Fibroblast of upper back skin (primary cell): ENCODE measurements at places on chromosomes 5 and 9.
A peak's percentile ranks its signal among the peaks of the same experiment; 100 is the strongest.

DNA sequence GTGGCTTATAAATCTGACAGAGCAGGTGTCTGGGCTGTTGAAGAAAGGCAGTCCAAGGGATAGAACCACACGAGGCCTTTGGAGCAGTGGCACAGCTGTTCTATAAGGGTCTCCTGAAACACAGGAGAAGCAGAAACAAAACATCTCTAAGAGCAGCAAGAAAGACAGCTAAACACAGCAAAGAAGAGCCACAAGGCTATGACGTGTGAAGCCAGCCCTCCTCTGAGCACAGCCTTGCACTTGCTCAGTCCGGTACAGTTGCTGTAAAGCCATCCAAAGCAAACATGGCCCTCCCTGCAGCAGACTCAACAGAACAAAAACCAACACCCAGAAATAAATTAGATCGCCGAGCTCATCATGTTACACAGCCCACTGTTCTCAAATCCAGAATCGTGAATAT is 2.6 kb upstream of the GZMK start:
- DNase-seq: no peak

DNA sequence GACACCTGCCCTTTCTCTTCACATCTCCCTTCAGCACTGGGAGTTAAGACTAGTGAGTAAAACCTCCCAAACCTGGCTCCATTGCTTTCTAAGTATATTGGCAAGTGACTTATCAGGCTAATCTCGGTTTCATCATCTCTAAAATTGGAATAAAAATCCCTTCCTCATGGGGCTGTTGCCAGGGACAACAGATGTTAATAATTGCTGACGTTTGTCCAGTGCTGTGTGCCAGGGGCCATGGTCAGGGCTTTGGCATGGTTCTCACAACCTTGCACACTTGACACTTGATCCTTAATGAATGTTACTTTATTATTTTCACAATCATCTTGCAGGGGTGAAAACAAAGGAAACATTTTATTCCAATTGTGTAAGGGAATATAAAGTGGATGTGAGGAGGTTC is 1262.0 kb upstream of the WWC1 start:
- no peak for DNase-seq

DNA sequence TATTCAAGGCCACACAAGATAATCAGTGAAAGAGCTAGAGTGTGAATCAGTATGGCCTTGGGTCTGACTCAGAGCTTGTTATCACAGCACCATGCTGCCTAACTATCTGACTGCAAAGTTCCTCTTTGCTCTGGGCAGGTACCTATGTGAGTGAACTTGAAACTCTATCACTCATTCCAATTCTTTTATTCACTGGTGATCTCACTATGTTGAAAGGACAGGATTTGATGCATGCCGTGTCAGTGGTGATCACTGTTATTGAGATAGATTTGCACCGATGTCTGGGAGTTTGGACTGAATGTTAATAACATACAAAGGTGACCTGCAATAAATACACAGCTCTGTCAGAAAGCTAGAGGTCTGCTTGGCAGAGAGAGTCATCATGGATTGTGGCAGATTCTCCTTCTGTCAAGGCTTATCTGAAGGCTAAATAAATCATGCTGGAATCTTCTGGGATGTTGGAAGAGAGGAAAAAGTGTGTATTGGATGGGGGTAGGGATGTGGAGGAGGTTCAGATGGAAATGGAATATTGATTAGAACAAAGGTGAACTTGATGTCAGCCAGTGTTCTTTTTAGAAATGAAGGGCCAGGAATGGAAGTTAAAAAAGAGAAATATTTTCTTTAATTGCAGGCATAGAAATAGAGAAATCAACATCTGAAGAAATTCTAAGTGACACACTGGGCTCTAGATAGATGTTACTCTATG is 91.8 kb upstream of the TNC start:
- peak; percentile 81 for DNase-seq

DNA sequence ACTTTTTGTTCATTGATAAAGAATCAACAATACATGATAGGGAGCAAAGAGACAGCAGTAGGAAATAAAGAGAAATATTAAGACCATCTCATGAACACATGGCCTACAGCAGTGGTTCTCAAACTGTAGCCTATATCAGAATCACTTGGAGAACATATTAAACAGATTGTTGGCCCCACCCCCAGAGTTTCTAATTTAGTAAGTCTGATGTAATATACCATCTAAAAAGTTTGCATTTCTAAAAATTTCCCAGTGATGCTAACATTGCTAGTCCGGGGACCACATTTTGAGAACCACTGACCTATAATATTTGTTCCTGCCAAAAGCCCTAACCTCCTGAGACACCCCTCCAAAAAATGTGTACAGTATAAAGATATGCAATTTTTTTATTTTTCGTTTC is 306.2 kb upstream of the NREP start:
- peak; percentile 25 for DNase-seq

GRCh38 chr9:96660692-96661248 is 5.7 kb upstream of the PRXL2C start:
- DNase-seq: no peak

- DNase-seq: no peak
Measured at GRCh38 chr9:136616948-136617695, 45.6 kb upstream of the EGFL7 start.

DNA sequence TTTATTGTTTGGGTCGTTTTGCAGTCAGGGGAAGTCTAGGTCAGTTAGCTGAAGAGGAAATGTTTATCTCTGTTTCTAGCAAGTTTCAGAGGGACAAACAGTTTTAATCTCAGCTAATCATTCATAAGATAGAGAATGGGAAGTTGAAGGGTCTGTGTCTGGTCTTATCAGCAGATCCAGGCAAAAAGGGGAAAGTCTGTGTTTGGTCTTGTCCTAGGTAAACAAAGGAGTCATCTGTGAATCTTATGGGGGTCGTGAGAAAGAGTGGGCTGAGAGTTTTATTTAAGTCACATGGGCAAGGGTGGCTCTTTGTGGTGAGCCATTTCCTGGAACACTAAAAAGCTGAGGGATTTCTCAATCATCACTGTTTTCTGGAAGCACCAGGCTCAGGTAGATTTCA is 5.6 kb upstream of the SNCAIP start:
- no peak for DNase-seq

GRCh38 chr5:158545949-158546530 is 553.7 kb downstream of the EBF1 start:
- no peak for DNase-seq

GRCh38 chr5:128579093-128579492 is 41.0 kb upstream of the FBN2 start:
- peak; percentile 92 for DNase-seq

- DNase-seq: no peak
Measured at GRCh38 chr9:18215626-18216025, 258.3 kb upstream of the ADAMTSL1 start.

DNA sequence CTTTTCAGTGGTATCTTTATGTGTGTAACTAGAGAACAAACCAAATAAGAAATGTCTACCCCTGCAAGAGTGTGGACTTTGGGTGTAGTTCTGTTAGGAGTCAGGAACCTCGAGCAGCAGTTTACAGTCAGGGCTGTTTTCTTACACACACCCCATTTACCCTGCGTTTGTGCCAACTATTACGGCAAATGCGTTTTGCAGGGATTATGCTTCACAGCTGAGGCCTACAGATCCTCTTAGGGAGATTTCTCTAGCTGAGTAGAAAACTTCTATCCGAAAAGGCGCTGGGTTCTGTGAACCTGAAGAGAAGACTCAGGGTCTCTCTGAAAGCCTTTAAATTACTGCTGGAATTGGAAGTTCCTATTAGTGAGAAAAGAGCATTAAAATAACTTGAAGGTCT is 51.4 kb downstream of the ACER2 start:
- no peak for DNase-seq

- DNase-seq: no peak
Measured at GRCh38 chr9:89514337-89514736, 16.4 kb upstream of the SEMA4D start.

GRCh38 chr9:89351584-89352300 is 33.4 kb downstream of the SECISBP2 start:
- no peak for DNase-seq

GRCh38 chr9:85890962-85891361 is 50.0 kb upstream of the NAA35 start:
- no peak for DNase-seq

GRCh38 chr5:38540314-38540713 is 16.1 kb downstream of the LIFR start:
- DNase-seq: no peak

DNA sequence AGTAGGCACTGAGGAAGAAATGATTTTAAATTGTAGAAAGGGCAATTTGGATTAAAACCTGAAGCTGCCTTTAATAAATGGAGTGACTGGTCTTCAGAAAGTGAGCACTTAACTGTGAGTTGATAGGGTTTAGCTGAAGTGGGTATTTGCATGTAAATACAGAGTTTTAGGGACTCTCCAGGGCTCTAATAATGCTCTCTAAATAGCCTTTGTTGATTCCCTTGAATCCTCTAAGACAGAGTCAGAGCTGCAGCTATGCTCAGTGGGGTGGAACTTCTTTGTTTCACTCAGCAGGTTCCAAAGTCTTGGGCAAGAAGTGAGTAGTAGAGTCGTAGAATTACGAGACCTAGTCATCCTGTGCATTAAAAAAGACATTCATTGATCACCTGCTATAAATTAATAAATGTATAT is 21.4 kb downstream of the GLRA1 start:
- no peak for DNase-seq

DNA sequence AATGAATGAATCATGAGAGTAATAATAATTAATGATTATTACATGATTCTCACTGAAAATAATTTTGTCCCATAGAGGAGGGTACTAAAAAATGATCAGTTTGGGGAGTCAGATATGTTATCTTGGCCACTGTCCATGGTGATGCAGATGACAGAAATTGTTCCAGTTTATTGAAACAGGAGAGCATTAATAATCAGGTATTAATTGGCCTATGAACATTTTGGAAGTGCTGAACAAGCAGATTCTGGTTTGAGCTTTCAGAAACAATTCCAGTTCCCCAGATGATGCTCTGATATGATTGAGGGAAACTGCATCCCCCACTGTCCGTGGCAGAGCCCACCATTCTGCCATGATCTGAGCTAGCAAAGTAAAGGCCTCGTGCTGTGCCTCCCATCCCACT is 345.2 kb downstream of the ZSWIM6 start:
- DNase-seq: no peak

DNA sequence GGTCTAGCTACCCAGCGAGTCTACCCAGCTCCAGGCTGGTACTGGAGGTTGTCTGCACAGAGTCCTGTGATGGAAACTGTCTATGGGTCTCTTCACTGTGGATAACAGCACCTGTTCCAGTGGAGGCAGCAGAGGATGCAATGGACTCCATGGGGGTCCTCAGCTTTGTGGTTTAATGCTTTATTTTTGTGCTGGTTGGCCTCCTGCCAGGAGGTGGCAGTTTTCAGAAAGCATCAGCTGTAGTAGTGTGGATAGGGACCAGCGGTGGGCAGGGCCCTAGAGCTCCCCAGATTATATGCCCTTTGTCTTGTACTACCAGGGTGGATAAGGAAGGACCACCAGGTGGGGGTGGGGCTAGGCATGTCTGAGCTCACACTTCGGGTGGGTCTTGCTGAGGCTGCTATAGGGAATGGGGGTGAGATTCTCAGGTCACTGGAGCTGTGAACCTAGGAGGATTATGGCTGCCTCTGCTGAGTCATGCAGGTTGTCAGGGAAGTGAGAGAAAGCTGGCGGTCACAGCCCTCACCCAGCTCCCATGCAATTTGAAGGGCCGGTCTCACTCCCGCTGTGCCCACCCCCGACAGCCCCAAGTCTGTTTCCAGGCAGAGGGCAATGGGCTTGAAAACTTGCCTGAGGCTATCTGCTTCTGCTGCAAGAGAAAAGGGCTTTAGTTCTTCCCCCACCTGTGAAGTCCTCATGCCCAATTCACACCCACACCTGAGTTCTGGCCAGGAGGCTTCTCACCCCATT is 397.1 kb downstream of the TLE1 start:
- no peak for DNase-seq

- peak; percentile 39 for DNase-seq
Measured at GRCh38 chr9:12906646-12907045, 131.8 kb downstream of the LURAP1L start.

DNA sequence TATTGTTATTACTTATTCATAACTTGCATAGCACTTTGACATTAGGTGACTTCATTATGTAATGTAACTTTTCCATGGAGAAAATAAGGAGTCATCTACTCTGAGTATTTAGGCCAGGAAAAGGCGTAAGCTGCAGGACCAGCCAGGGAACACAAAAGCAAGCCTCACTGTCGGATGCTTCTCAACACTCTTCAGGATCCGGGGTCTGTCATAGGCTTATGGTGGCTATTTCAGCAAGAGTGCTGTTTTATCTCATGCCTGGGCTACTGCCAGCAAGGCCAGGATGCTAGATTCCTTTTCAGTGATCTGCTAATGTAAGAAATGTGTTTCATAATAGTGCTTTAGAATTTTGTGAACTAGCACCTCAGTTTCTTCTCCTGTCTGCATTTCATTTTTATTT is 162.4 kb downstream of the CHSY3 start:
- DNase-seq: peak; percentile 70

- DNase-seq: no peak
Measured at GRCh38 chr5:146344155-146345118, 5.8 kb downstream of the POU4F3 start.

DNA sequence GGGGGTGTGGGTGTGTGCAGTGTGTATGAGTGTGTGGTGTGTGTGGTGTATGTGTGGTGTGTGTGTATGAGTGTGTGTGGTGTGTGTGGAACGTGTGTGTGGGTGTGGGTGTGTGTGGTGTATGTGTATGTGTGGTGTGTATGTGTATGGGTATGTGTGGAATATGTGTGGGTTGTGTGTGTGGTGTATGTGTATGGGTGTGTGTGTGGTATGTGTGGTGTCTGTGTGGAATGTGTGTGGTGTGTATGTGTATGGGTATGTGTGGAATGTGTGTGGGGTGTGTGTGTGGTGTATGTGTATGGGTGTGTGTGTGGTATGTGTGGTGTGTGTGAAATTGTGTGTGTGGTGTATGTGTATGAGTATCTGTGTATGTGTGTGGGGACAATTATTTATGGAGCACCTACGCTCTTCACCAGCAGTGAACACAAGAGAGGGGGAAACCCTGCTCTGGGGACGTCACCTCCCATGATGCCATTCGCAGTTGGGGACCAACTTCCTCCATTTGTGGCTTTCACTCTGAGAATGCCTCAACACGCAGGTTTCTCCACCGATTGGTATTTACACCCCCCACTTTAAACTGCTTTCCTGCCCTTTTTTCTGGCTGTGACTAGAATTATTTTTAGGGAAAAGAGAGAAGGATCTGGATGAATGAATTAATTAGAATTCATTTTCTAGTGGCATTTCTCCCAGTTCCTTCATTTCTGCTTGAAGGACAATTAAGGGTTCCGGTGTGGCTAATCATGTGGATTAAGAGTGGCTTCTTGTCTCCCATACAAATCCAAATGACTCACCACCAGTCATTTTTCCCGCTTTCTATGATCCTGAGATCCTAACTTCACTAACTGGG is 238.1 kb downstream of the ROR2 start:
- peak; percentile 60 for DNase-seq

DNA sequence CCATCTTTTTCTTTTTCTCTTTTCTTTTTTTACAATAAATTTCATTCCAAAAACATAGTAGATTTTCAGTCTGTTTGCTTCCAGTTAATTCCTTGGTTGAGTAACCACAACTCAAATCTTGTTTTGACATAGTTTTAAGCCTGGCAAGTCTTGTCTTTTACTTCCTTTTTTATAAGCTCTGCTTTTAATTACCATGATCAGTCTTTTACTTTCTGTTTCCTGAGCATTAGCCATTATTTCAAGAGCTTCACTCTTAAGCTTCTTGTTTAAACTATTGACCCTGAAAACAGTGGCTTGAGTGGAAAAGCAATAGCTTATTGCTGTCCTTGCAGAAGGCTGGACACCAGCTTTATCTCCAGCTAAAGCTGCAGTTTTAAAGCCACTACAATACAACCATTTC is 1363.3 kb downstream of the MAT2B start:
- DNase-seq: no peak
